ENCODE measurements at places on chromosomes 1 and 21.

DNA sequence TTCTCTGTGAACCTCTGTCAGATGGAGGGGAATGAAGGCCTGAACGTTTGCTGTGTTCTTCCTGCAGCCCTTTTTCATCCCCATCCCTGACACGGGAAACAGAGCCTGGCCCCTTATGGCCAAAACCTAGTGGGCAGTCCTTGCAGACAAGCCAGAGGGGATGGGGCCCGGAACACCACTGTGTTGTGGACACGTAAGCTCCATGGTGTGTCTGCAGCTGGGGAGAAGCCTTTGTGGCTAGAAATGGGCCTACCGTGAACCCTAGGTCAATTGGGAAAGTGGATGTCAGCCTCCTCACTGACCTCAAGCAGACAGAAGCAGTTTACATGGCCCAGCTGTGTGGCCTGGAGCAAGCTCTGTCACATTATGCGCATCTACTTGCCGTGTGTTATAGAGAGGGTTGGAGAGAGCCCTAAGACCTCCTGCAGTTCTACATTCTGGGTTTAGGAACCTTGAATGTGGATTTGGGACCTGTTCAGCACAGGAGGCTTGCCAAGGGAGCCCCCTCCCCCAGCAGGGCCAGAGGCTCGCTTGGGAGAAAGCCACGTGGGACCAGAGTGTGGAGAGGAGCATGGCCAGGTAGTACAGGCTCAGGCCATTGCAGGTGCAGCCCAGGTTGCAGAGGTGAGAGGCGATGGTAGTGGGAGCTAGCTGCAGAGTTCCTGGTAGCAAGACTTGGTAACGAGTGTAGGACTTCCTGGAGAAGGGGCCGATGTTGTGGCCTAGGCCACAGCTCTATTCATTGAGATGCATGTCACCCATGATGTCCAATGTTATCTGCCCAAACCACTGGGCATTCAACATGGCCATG lies 20.7 kb downstream of the PARS2 start:
- DNase-seq: no peak

DNA sequence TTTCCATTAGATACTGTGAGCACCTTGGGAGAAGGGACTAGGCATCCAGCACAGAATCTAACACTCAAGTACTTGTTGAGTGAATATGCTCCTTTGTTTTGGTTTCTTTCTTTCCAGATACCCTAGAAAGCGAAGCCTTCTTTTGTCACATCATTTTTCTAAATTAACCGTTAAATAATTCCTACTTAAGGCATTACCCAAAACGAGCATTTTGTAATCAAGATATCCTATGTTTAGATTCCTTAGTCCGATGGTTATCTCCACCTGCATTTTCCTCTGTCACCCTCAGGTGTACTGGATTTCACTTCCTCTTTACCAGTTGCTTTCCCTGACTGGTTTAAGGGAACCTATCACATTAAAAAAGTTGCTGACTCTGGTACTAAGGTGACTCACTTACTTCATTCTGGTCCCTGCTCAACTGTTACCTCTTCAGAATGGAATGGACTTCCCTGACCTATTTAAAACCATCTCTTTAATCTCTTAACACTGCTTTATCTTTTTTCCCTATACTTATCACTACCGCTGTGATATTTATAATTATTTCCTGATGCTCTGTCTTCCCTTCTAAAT lies 3.2 kb downstream of the B3GALNT2 start:
- DNase-seq: no peak

- DNase-seq: no peak
Observed at GRCh38 chr1:94329276-94329675, 88.9 kb upstream of the ABCD3 start.

- no peak for DNase-seq
Observed at GRCh38 chr1:53408013-53408754, 51.0 kb upstream of the DMRTB1 start.

DNA sequence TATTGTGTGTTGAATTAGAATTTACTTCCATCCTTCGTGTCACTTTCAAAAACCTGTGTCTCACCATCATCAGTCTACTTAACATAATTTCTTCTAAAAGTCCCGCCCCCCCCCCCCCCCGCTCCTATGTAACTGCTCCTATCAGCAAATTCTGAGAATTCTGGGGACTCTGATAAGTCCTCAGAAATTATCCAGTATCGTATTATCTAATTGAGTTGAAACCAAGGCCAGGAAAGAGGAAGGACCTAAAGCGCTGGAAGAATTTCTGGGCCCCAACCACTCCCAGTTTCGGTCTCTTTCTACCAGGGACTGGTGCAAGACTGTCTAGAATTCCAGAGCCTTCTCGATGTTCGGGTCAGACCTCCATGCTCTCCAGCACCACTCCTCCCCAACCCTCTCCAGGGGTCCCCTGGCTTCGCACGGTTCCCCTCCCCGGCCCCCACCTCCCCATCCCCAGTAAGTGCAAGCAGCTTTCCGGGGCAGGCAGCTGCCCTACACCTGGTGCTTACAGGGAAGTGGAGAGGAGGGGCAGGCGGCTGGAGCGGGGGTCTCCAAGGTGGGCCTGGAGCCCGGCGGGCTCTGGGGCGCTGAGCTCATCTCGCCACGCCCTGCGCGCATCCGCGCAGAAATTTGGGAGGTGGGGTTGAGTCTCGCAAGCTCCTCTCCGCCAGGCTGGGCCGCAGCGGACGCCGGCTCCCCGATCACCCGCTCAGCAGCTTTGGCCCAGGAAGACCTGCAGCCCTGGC lies 16.0 kb upstream of the ZNF496 start:
- DNase-seq: no peak
